ENCODE measurements at places on chromosomes 16 and 17. TPM values are rescaled to one million over a fixed set of nuclear protein-coding genes. Genes with fewer than 3 reads are reported as not detected.

GRCh38 chr17:9138161-9138717 lies 116.9 kb downstream of the NTN1 start:
- H3K36me3 ChIP-seq: no peaks in the 10 kb centered on the region
- DNase-seq: no peak
- no peak overlapping the region for H3K4me3 ChIP-seq

The CD300LG gene
- 6.8 TPM for total RNA-seq

GRCh38 chr17:55159251-55159650 lies 105.5 kb upstream of the HLF start:
- no peaks in the 10 kb centered on the region for H3K4me1 ChIP-seq
- no peak for DNase-seq
- H3K27ac ChIP-seq: no peak overlapping the region
- H3K27me3 ChIP-seq: no peaks in the 10 kb centered on the region

The MGAT5B gene
- not detected for total RNA-seq

DNA sequence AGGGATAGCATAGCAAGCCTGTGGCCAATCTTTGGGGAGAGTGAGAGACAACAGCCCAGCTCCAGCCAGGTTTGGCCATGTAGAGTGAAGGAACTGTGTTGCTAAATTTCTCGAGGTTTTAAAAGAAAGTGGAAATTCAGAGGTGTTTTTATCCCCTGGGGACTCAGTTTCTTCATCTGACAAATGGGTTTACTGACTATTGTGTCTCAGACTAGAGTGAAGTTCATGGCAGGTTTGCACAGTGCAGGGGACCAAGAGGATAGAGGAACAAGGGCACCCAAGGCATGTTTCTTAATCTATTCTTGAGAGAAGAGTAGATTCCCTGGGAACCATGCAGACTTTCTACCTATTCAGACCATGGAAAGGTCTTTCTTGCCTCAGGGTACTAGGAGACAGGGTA lies 555.8 kb upstream of the C16orf82 start:
- no peaks in the 10 kb centered on the region for H3K27me3 ChIP-seq
- DNase-seq: no peak
- no peaks in the 10 kb centered on the region for H3K36me3 ChIP-seq
- no peak overlapping the region for H3K27ac ChIP-seq

The ZACN gene
- not detected for total RNA-seq

DNA sequence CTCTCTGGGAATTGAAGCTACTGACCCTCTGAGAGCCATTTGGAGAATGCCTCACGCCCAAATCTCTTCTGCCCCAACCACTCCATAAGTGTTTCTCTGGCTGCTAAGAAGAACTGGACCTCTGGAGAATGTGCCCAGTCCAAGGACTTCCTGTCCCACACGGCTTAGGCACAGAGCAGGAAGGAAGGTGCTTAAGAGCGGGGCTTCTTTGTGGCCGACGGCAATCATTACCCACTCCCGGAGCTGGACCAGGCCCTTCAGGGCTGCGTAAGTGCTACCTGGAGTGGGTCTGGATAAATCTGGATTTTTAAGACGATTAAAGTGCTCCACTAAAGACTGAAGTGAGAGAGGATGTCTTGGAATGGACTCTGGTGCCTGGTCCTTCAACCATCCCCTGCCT lies 1.8 kb downstream of the CCDC42 start:
- H3K27me3 ChIP-seq: no peaks in the 10 kb centered on the region
- H3K4me1 ChIP-seq: peaks cover 18% of the 10 kb centered on the region
- no peak overlapping the region for H3K4me3 ChIP-seq
- no peaks in the 10 kb centered on the region for H3K36me3 ChIP-seq
- no peak for DNase-seq

The PLD6 gene
- 3.3 TPM for total RNA-seq

The RAP1GAP2 gene
- 12.9 TPM for total RNA-seq

- no peak overlapping the region for H3K4me3 ChIP-seq
- no peaks in the 10 kb centered on the region for H3K4me1 ChIP-seq
- no peaks in the 10 kb centered on the region for H3K36me3 ChIP-seq
- peaks cover 17% of the 10 kb centered on the region for H3K27me3 ChIP-seq
- peak; percentile 41 for DNase-seq
- no peak overlapping the region for H3K27ac ChIP-seq
Measured at GRCh38 chr17:21474815-21475214, 98.7 kb downstream of the KCNJ12 start.

GRCh38 chr16:4682084-4682591 lies 11.2 kb upstream of the NUDT16L1 start:
- H3K4me1 ChIP-seq: peaks cover 26% of the 10 kb centered on the region
- peaks cover 73% of the 10 kb centered on the region for H3K36me3 ChIP-seq
- no peak for DNase-seq
- no peaks in the 10 kb centered on the region for H3K27me3 ChIP-seq
- no peak overlapping the region for H3K27ac ChIP-seq

DNA sequence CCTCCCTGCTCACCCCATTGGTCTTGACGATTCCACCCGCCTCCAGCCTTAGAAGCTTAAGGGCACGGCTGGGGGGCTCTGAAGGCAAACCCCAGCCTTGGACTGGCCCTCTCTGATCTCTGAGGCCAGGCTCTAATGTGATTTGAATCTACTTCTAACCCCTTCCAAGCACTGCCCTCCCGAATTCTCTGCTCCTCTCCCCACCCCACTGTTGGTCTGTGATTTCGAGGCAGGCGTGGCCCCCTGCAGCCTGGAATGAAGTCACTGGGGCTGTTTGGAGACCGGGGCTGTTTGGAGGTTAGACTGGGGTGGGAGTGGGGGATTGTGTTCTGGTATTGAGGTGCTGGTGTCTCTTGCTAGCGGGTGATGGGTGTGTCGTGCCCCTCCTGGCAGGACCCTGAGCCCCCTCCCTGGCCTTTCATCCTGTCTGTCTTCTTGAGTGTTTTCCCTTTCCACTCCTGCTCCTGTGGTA lies 2.2 kb downstream of the GRB7 start:
- DNase-seq: no peak
- H3K36me3 ChIP-seq: peaks cover 9% of the 10 kb centered on the region
- H3K27me3 ChIP-seq: peaks cover 61% of the 10 kb centered on the region

The MYCBPAP gene
- total RNA-seq: 4.6 TPM

DNA sequence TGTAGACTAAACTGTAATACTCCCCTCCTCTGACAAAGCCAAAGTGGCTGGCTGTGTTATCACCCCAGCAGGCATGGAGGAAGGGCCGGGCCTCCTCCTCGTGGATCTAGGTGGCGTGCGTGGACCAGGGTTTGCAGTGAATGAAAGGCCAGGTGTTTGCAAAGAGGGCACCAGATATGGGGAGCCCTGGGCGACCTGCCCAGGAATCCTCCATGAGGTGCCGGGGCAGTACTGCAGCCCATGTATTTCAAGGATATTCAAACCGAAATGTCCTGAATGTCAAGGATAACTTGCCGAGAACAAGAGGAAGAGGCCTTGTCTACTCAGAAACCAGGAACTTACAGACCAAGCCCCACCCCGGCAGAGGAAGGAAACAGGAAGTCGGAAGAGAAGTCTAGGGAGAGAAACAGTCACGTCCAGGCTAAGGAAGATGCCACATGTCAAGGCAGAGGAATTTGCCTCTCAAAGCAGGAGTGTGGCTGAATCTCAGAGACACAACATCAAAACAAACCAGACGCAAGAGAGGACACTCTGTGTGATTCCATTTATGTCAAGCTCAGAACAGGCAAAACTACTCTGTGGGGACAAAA lies 13.7 kb upstream of the OSGIN1 start:
- no peaks in the 10 kb centered on the region for H3K36me3 ChIP-seq
- H3K27ac ChIP-seq: no peak overlapping the region
- no peak overlapping the region for H3K4me3 ChIP-seq
- DNase-seq: no peak
- no peaks in the 10 kb centered on the region for H3K27me3 ChIP-seq
- no peaks in the 10 kb centered on the region for H3K4me1 ChIP-seq

The SMIM36 gene
- total RNA-seq: not detected

DNA sequence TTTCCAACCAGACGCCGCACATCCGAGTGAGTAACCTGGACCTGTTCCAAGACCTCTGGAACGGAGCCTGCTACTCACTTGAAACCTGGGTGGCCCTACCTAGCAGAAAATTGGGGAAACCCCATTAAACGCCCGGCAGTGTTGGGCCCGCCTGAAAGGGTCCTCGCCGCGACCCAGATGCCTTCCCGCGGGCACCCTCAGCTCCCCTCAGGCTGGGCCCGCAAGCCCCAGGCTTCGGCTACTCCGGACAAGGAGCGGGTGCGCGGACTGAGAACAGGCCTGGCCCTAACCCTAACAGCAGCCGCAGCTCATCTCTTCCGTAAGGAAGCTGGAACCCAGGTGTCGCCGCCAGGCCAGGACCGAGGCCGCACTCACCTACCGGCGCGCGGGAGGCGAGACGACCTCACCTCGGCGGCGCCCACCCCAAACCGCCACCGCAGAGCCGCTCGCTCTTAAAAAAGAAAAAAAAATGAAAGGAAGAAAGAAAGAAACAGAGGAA lies 344 bp downstream of the PSME3IP1 start:
- H3K36me3 ChIP-seq: no peaks in the 10 kb centered on the region
- peak; percentile 84 for DNase-seq
- peaks cover 31% of the 10 kb centered on the region for H3K4me1 ChIP-seq
- peak overlapping the region; percentile 97 for H3K27ac ChIP-seq

- no peaks in the 10 kb centered on the region for H3K36me3 ChIP-seq
- H3K27ac ChIP-seq: peak overlapping the region; percentile 52
- H3K27me3 ChIP-seq: no peaks in the 10 kb centered on the region
- no peak for DNase-seq
Measured at GRCh38 chr17:64229815-64230728, 33.0 kb downstream of the TEX2 start.

- H3K4me1 ChIP-seq: no peaks in the 10 kb centered on the region
- H3K27me3 ChIP-seq: no peaks in the 10 kb centered on the region
- no peaks in the 10 kb centered on the region for H3K36me3 ChIP-seq
- H3K27ac ChIP-seq: no peak overlapping the region
Measured at GRCh38 chr17:30957741-30958140, 13.1 kb upstream of the RNF135 start.

DNA sequence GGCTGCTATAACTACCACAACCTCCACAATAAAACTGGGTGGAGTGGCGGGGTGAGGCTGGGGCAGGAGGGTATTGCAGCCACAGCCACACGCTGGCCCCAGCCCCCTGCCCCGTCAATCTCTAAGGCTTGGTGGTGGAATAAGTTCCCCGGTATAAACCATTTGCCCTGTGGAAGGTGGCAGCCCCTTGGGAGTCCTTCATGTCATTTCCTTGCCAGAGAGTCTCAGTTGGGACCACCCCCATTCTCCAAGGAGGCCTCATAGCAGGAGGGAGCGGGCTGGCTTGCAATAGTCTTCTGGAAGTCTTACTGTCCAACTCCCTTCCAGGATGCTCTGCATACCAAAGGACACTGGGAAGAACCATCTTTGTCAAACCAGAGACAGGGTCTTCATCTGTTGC lies 19.4 kb downstream of the CD300A start:
- no peaks in the 10 kb centered on the region for H3K36me3 ChIP-seq
- H3K27ac ChIP-seq: no peak overlapping the region
- H3K4me1 ChIP-seq: no peaks in the 10 kb centered on the region
- no peak overlapping the region for H3K4me3 ChIP-seq
- peaks cover 31% of the 10 kb centered on the region for H3K27me3 ChIP-seq

DNA sequence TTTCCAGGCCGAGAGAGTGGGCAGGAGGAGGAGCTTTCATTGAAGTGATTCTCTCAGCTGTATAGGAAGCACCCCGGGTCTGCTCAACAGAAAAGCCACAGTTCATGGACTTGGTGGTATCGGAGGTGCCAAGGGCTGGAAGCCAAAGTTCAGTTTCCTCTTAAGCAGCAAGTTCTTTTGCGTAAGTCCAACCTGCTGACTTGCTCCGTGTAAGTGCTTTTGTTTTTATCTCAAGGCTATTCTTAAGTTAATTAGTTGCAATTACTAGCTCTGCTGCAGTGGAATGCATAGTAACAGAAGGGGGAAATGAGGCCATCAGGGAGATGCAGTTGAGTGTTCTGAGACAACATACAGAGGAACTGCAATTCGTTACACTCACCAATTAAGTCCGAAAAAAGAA lies 44.6 kb downstream of the SMIM36 start:
- peaks cover 4% of the 10 kb centered on the region for H3K4me1 ChIP-seq
- no peak overlapping the region for H3K27ac ChIP-seq
- H3K4me3 ChIP-seq: no peak overlapping the region
- no peaks in the 10 kb centered on the region for H3K36me3 ChIP-seq
- no peak for DNase-seq
- no peaks in the 10 kb centered on the region for H3K27me3 ChIP-seq

The SP2 gene
- 12.7 TPM for total RNA-seq

- H3K36me3 ChIP-seq: no peaks in the 10 kb centered on the region
- peaks cover 26% of the 10 kb centered on the region for H3K4me1 ChIP-seq
- H3K27me3 ChIP-seq: no peaks in the 10 kb centered on the region
- no peak overlapping the region for H3K4me3 ChIP-seq
Measured at GRCh38 chr17:50170662-50171370, 5.0 kb downstream of the SGCA start.

DNA sequence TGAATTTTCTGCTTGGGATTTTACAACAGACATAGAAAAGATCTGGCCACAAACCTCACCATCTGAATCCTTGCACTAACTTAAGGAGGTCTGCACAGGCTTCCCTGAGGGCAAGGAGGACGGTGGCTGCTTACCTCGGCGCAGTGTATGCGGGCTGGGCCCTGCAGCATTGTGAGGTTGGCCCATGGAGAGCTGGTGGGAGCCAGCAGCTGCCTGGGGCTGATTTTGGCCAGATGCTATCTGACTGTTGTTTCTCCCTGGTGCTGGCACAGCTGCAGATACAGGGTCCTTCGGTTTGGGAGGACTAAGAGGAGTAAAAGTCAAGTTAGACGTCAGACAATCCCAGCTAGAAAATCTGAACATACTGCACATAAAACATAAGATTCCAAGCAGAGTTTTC lies 79.8 kb downstream of the ARHGAP17 start:
- H3K36me3 ChIP-seq: peaks cover 96% of the 10 kb centered on the region
- no peak overlapping the region for H3K27ac ChIP-seq
- H3K4me1 ChIP-seq: no peaks in the 10 kb centered on the region
- DNase-seq: no peak

DNA sequence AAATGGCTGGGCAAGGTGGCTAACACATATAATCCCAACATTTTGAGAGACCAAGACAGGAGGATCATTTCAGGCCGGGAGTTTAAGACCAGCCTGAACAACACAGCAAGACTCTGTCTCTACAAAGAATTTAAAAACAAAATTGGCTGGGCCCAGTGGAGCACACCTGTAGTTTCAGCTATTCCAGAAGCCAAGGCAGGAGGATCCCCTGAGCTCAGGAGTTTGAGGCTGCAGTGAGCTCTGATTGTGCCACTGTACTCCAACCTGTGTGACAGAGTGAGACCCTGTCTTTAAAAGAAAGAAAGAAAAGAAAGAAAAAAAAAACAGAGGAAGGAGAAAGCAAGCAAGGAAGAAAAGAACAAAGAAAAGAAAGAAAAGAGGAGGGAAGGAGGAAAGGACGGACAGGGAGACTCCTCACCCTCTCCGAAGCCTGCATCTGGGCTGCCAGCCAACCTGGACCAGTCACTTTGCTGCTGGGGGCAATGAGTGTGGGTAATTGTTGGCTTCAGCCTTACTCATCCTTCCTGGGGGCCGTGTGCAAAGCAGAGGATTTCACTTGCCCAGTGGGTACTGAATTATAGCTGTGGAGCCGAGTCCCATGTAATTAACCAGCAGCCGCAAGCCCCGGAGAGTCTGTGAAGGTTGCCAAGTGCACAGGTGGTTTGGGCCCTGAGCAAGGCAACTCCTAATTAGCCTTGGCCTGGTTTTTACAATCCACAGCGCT lies 6.7 kb upstream of the MT4 start:
- no peak overlapping the region for H3K4me3 ChIP-seq
- H3K27me3 ChIP-seq: peaks cover 4% of the 10 kb centered on the region
- H3K27ac ChIP-seq: no peak overlapping the region

- no peaks in the 10 kb centered on the region for H3K27me3 ChIP-seq
- H3K4me1 ChIP-seq: peaks cover 7% of the 10 kb centered on the region
- DNase-seq: peak; percentile 75
- H3K36me3 ChIP-seq: no peaks in the 10 kb centered on the region
Measured at GRCh38 chr16:29230671-29231096, 175.8 kb downstream of the NPIPB11 start.

GRCh38 chr17:36188891-36189306 lies 7.7 kb downstream of the CCL3L1 start:
- H3K27me3 ChIP-seq: peaks cover 7% of the 10 kb centered on the region
- no peak overlapping the region for H3K27ac ChIP-seq
- no peak for DNase-seq
- no peak overlapping the region for H3K4me3 ChIP-seq
- no peaks in the 10 kb centered on the region for H3K36me3 ChIP-seq
